ENCODE measurements at places on chromosomes 2 and 18.
A peak's percentile ranks its signal among the peaks of the same experiment; 100 is the strongest.

DNA sequence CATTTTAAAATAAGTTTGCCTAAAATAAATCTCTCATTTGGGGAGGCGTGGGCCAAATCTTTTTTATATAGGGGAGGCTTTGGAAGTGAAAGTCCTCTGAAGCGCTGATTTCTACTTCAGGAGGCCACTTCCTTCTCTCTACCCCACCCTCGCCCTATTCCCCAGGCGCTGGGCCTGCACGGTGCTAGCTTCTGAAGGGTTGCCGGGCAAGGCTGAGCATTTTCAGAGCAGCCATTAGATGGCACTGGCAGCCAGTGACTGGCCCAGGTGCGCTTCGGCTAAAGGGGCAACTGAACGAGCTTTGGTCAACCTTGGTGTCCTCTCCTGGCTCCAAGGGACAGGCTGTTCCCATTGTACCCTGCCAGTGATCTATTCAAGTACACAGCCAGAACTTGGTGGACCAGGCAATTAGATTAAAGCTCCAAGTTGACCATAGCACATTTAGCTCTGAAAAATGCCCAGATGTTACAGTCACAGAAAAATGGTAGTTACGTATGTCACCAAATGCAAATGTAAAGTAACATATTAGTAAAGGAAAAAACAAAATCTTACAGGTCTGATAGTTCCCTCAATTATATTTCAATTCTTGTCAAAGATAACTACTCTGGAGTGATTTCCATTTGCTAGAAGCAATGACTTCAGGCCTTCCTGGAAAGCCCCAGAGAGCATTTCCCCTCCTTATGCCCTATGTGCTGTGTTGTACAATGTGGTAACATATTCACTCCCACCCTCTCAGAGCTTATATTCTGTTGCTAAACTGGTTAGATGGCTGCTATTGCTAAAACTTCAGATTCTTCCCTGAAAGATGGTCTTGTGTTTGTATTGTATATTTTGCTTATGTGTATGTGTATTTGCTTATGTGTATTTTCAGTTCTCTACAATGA, 2.1 kb downstream of the POMC start:
- peak; percentile 59 for DNase-seq

- no peak for DNase-seq
These were observed 58.7 kb upstream of the PEX13 start for GRCh38 chr2:60958800-60959199.

DNA sequence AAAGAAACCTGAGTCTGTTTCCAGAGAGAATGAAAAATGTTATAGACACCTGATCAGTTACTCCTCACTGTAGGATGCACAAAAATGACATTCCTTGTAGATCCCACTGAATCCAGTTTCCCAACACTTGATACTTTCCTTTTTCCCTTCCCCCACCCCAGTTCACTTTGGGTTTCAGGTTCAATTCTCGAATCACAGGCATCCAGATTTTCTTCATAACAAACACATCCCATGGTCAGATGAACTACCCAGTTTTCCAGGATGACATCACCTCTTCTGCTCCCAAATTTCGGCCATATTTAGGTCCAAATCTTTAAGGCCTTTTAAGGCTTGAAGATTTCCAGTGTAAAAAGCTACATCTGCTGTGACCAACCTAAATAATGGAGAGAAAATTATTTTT, 51.5 kb downstream of the UGP2 start:
- DNase-seq = no peak

DNA sequence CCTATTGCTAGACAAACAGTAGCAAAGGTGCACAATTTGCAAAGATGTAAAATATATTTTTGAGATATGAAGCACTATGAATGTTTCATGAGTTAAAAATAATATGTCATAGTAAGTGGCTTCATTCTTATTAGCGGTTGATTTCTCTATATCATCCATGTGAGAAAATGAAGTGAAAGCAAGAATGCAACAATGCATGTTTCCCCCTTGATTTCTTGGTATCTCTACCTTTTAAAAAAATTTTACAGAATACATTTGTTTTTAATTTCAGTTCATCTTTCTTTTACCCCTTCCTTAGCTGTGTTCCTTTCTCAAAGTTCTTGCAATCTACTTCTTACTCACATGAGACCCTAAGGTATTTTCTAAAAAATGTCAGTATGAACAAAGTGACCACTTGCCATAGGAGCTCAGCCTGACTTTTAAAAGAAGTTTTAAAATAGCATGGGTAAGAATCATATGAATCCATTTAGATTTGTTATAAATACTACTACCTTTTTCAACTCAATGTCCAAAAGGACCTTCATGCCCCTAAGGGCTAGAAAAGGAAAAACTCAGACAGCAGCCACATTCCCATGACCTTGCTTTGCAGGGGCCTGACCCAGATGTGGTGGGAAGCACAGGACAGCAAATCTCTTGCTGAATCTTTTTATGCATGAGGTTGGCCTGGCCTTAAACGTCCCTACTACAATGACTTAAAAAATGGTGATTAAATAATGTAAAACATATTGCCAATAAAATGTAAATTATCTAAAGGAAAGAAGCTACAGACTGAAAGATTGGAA, 14.8 kb upstream of the SLC38A11 start:
- DNase-seq = no peak

All from suppressor macrophage (primary cell).